Left hindlimb (tissue), 1 donor: ENCODE measurements at places on chromosomes 2 and 18.

GRCh38 chr2:1501038-1501851 lies 88.0 kb downstream of the TPO start:
- DNase-seq: no peak

GRCh38 chr2:85852937-85853498 lies 35.8 kb downstream of the ST3GAL5 start:
- no peak for DNase-seq

DNA sequence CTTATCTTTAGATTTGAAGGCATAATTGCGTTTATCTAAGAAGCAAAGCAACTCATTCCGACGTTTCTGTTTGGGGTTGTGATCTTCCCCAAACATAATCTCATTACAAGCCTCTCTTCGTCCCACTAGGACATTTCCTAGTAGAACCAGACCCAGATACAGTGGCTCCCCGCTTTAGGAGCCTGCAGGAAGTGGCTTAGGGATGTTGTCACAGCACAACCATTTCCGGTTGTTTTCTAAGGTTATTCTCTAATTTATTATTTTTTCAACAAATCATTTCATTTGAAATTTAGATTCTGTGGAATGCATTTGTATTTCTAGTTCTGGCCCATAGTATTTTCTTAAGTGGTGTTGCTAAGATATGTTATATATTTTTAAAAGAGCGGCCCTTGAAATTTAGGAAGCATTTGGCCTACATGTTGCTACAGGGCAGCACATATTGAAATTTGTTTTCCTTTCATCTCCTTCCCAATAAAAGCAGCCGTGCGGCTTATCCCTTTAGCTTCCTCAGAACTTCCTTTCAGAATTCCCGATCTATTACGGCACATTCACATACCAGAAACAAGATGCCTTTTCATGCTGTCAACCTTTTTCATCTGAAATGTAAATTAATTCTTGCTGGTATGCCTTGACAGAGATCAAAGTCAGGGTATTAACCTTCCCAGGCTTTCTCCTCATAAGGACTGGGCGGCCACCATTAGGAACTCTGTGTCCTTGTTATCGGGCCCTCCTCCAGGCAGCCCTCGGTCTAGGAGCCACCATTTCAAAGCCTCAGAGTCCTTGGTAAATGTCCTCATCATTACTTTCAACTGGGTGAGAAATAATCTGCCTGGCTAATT lies 210.9 kb upstream of the SP5 start:
- no peak for DNase-seq

GRCh38 chr2:99827296-99827999 lies 314.9 kb downstream of the AFF3 start:
- no peak for DNase-seq

DNA sequence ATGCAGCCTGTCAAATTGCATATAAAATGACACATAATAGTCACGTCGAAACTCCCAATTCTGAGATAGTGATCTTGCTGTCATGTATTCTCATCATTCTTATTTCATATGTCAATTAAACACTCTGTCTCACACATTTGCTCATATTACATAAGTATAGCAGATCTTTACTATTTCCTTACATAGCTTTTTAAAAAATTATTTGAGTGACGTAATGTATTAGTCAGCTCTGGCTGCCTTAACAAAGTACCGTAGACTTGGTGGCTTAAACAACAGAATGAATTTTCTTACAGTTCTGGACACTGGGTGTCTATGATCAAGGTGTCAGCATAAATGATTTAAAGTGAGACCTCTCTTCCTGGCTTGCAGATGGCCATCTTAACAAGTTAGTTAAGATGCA lies 1032.3 kb upstream of the NRXN1 start:
- no peak for DNase-seq

- no peak for DNase-seq
Measured at GRCh38 chr2:201127570-201127969, 11.6 kb downstream of the CFLAR start.

DNA sequence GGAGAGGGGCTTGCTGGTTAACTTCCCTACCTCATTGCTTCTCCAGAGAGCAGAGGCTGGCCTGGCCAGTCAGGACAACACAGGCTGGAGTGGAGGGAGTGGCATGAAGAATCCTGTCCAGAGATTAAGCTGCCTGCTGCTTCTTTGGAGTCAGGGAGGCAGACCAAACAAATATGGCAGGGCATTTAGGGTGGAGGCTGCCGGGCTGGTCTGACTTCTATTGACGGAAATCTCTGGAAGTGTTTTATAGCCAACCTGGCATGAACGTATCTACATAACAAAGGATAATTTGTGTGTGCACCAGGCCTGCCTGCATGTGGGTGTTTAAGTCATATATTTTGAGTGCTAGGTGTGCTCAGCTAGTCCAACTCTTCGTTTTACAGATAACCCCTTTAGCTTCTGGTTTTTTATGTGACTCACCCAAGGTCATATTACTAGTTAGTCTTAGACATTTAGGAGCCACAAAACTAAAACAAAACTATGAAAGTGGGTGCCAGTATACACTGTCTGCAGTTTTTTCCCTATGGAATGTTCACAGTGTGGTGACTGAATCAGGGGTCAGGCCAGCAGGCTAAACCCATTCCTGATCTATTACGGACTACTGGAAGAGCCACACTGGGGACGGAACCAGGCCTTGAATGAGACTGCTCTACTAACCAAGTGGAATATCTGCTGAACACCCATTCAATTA lies 5.5 kb downstream of the NPC1 start:
- DNase-seq: no peak

GRCh38 chr2:196322973-196323810 lies 151.8 kb upstream of the STK17B start:
- DNase-seq: no peak

DNA sequence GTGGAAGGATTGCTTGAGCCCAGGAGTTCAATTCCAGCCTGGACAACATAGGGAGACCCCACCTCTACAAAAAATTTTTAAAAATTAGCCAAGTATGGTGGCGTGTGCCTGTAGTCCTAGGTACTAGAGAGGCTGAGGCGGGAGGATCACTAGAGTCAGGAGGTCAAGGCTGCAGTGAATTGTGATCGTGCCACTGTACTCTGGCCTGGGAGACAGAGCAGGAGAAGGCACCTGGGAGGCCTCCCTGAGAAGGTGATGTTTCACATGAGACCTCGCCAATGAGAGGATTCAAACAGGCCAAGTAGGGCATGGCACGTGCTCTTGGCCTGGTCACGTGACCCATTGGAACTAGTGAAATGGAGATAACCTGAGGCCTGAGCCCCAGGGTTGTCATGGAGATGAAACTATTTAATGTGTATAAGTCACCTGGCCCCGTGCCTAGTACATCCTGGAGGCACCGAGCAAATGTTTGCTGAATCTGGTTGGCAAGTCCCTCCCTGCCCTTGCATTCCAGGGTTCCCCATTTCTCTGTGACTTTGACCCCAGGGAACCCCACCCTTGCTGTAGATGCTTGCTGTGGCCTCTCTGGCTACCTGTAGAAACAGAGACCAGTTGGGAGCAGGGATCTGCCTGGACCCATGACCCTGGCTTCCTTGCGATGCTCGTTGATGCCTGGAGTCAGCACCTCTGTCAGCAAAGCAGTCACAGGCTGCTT lies 26.1 kb upstream of the ROCK2 start:
- no peak for DNase-seq

- no peak for DNase-seq
Measured at GRCh38 chr2:99960790-99961189, 181.6 kb downstream of the AFF3 start.

DNA sequence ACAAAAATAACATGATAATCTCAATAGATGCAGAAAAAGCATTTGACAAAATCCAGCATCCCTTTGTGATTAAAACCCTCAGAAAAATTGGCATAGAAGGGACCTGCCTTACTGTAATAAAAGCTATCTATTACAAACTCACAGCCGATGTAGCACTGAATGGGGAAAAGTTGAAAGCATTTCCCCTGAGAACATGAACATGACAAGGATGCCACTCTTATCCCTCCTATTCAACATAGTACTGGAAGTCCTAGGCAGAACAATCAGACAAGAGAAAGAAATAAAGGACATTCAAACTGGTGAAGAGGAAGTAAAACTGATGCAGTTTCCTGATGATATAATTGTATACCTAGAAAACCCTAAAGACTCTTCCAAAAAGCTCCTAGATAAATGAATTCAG lies 368.7 kb downstream of the RIT2 start:
- DNase-seq: no peak

GRCh38 chr2:11785611-11785940 lies 39.1 kb downstream of the LPIN1 start:
- DNase-seq: no peak

GRCh38 chr2:5227062-5227699 lies 465.0 kb upstream of the SOX11 start:
- DNase-seq: no peak

DNA sequence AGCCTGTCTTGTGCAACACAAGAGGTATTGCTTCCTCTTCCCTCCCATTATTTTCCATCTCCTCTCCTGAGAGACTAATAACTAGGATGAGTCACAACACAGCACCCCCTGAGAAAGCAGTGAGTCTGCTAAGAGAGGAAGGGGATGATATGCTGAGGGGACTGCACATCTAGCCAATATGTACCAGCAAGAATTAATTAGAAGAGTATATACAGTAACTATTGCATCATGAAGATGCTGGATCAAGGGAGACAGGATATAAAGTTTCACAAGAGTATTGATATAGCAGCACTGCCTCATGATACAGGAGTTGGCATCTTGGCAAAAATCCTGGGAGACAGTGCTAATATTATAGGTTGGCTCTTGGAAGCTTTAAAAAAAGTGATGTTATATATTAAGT lies 289.9 kb upstream of the RBMS1 start:
- no peak for DNase-seq

DNA sequence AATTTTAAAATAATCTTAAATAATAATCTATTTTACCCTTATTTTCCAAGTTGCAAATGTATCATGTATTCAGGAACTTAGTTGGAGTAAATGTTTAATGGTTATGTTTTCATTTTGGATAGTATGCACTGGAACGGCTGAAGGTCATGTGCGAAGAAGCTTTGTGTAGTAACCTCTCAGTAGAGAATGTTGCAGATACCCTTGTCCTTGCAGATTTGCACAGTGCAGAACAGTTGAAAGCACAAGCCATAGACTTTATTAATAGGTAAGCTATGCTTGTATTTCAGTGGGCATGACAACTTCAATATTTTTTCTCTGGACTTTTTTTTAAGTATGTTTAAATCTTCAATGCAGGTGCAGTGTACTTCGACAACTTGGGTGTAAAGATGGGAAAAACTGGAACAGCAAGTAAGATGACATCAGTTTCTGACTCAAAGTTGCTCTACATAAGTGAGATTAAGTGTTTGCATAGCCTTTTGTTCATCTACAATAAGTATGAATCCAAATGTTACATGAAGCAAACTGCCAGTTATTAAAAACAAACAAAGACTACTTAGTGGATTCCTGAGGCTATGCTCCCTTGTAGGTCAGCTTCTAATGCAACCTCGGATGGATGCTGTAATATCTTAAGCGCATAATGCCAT lies 63.1 kb downstream of the SPOPL start:
- DNase-seq: no peak

GRCh38 chr18:41144441-41144840 lies 810.6 kb upstream of the PIK3C3 start:
- no peak for DNase-seq

- no peak for DNase-seq
Measured at GRCh38 chr2:222232839-222233238, 66.0 kb downstream of the PAX3 start.

- DNase-seq: no peak
Measured at GRCh38 chr2:238290715-238291549, 2.5 kb upstream of the PER2 start.

DNA sequence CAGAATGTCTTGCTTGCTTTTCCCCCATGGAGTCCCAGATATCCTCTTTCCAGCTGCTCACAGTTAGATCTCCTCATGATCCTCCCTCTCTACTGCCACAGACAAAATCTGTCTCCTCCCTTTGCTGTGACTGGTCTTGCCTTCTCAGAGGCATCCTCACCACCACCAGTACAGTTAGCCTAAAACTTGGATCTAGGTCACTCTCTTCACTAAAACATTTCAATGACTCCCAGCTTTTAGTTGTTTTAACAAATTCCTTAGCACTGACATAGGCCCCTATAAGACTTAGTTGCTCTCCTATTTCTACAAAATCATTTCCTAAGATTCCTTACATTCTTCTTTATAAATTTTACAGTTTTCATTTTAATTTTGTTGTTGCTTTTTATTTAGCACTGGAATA lies 734.2 kb upstream of the CHAC2 start:
- DNase-seq: no peak

- DNase-seq: peak; percentile 30
Measured at GRCh38 chr2:231383416-231384108, 11.9 kb upstream of the B3GNT7 start.

GRCh38 chr2:226489775-226490541 lies 309.7 kb downstream of the IRS1 start:
- no peak for DNase-seq

- no peak for DNase-seq
Measured at GRCh38 chr2:236847538-236848263, 238.0 kb upstream of the COPS8 start.

- DNase-seq: no peak
Measured at GRCh38 chr2:227623226-227623625, 5.9 kb downstream of the SCYGR4 start.

DNA sequence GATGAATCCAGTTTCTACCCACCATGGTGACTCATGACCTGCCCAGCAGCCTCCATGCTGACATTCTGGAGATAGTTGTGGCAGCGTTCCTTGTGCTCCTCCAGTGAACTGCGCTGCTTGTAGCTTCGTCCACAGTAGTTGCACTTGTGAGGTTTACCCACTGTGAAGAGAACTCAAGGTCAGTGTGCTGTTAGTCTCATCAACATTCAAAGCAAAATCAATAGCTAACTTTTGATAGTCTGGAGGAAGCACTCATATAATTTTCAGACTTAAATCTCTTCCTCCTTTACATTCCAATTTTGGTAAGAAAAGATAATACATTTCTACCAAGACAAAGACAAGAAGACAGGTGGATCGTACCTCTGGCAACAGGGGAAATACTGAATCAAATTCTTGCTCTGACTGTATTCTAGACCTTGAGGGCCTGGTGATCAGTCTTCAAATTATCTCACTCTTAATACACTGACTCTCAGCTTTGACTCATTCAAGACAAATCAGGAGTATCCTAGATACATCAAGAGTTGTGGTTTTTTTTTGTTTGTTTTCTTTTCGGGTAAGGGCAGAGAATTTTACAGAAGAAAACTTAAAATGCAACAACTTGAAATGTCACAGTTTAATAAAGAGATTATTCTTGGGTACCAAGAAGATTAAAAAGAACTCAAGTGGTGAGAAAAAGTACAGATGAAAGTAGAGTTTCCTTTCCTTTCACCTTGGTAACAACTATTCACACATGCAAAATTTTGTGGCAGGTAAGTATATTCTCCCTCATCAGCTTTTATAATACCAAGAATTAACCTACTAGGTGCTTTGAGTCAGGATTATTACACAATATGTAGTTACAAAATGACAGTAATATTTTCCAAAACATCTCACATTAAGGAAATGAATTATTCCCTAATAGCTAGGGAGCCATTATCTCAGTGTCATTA lies 129.2 kb downstream of the IKZF2 start:
- no peak for DNase-seq

DNA sequence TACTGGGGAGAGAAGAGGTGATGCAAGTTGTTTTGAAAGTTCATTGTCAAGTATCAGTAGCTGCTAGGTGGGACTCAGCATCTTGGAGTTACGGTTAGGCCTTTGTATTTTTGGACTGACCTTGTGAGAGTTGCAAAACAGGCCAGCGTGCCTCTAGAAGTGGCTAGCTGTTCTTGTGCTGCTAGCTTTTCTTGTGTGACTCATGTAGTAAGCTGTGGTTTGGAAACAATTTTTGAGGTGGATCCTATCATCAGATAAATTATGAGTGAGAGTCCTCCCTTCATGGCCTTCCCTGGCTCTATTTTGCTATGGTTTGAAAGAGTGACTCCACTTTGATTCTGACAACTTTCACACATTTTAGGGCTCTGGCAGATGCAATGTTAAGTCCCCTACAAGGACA lies 409.2 kb upstream of the HS6ST1 start:
- DNase-seq: no peak
